SK-MEL-5 (cell line): ENCODE measurements at places on chromosomes 2 and 18. TPM values are rescaled to one million over a fixed set of nuclear protein-coding genes. Genes with fewer than 3 reads are reported as not detected.

Gene CXCR4
- total RNA-seq, result 4.5 and 5.7 TPM in 2 replicates

Gene SH3BP4
- 115 and 116 TPM in 2 replicates for total RNA-seq

Gene ASPRV1
- total RNA-seq, result 0.05 TPM in 1 of 2 replicates, not detected in the other

Gene SIX3
- not detected in 2 replicates for total RNA-seq

Gene REG3G
- total RNA-seq, result 0.19 TPM in 1 of 2 replicates, not detected in the other

Gene RBM44
- 0.29 and 0.45 TPM in 2 replicates for total RNA-seq

Gene SULT1C2
- 5.0 and 10.7 TPM in 2 replicates for total RNA-seq

Gene NT5DC4
- 0.13 TPM in 1 of 2 replicates, not detected in the other for total RNA-seq

Gene ZNF521
- total RNA-seq, result 1.9 and 4.9 TPM in 2 replicates

Gene MRO
- 3.1 and 5.5 TPM in 2 replicates for total RNA-seq

Gene ITPRIPL1
- total RNA-seq, result 6.7 and 6.9 TPM in 2 replicates

Gene INHBB
- not detected in 2 replicates for total RNA-seq

Gene LBX2
- 7.7 and 14.9 TPM in 2 replicates for total RNA-seq

Gene LOXHD1
- not detected in 2 replicates for total RNA-seq

Gene CHAC2
- 7.4 and 8.1 TPM in 2 replicates for total RNA-seq

Gene RAPGEF4
- 4.5 and 5.4 TPM in 2 replicates for total RNA-seq

Gene GNLY
- total RNA-seq, result not detected in 2 replicates

Gene RAB17
- total RNA-seq, result 82.8 and 92.0 TPM in 2 replicates

Gene ABCB11
- total RNA-seq, result 0.03 TPM in 1 of 2 replicates, not detected in the other

Gene RAB6D
- total RNA-seq, result not detected in 2 replicates

Gene UGT1A4
- total RNA-seq, result not detected in 2 replicates

Gene KCNJ3
- not detected in 2 replicates for total RNA-seq

Gene TMEM163
- 0.05 TPM in 1 of 2 replicates, not detected in the other for total RNA-seq

Gene LHCGR
- total RNA-seq, result not detected in 2 replicates

Gene DHRS9
- not detected in 2 replicates for total RNA-seq

Gene DNER
- 32.9 and 34.3 TPM in 2 replicates for total RNA-seq

Gene BMP10
- not detected in 2 replicates for total RNA-seq

Gene MAB21L4
- total RNA-seq, result not detected in 2 replicates

Gene ALMS1
- total RNA-seq, result 14.3 and 17.6 TPM in 2 replicates

Gene PECR
- 28.5 and 33.1 TPM in 2 replicates for total RNA-seq

Gene CDH20
- total RNA-seq, result not detected in 2 replicates

Gene ADGRF3
- 0.05 TPM in 1 of 2 replicates, not detected in the other for total RNA-seq

Gene TRIM43B
- total RNA-seq, result not detected in 2 replicates
